ENCODE measurements at places on chromosomes 2 and 18. TPM values are rescaled to one million over a fixed set of nuclear protein-coding genes. Genes with fewer than 3 reads are reported as not detected.

SLC5A6 gene
- total RNA-seq = 70.7 TPM

IL36G gene
- total RNA-seq = not detected

PREPL gene
- total RNA-seq = 29.7 TPM

ITGB6 gene
- not detected for total RNA-seq

ASTL gene
- 1.3 TPM for total RNA-seq

PLB1 gene
- 1.8 TPM for total RNA-seq

ZSWIM2 gene
- total RNA-seq = not detected

GRCh38 chr2:227804975-227805374 lies 8.7 kb upstream of the CCL20 start:
- peaks cover 5% of the 10 kb centered on the region for H3K4me1 ChIP-seq
- H3K27me3 ChIP-seq = no peaks in the 10 kb centered on the region
- no peak overlapping the region for H3K27ac ChIP-seq
- no peak overlapping the region for H3K4me3 ChIP-seq
- H3K36me3 ChIP-seq = no peaks in the 10 kb centered on the region
- DNase-seq = no peak

GRCh38 chr2:114548151-114548550 lies 105.7 kb downstream of the DPP10 start:
- H3K27ac ChIP-seq = no peak overlapping the region
- no peaks in the 10 kb centered on the region for H3K36me3 ChIP-seq
- no peak overlapping the region for H3K4me3 ChIP-seq

GRCh38 chr18:49846361-49846662 lies 33.0 kb upstream of the ACAA2 start:
- DNase-seq = no peak
- no peaks in the 10 kb centered on the region for H3K36me3 ChIP-seq
- no peak overlapping the region for H3K4me3 ChIP-seq
- no peaks in the 10 kb centered on the region for H3K4me1 ChIP-seq

DNA sequence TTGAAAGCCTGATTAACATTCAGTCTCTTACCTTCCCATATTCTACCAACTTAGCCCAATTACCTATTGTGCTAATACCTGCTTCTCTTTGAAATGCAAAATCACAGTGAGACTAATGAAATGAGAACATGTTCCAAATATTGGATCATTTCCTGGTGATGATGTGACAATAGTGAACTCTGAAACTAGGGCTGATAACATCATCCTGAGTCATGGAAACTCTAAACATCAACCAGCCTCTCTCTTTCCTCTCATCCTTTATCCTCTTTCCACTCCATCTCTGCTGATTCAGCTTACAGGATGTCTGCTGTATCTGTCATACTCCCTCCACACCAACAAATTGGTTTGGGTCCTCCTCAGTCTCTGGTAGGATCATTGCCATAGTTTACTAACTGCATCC lies 98.8 kb upstream of the NCKAP5 start:
- H3K4me1 ChIP-seq = no peaks in the 10 kb centered on the region
- no peak for DNase-seq
- no peak overlapping the region for H3K27ac ChIP-seq
- no peaks in the 10 kb centered on the region for H3K36me3 ChIP-seq

DNA sequence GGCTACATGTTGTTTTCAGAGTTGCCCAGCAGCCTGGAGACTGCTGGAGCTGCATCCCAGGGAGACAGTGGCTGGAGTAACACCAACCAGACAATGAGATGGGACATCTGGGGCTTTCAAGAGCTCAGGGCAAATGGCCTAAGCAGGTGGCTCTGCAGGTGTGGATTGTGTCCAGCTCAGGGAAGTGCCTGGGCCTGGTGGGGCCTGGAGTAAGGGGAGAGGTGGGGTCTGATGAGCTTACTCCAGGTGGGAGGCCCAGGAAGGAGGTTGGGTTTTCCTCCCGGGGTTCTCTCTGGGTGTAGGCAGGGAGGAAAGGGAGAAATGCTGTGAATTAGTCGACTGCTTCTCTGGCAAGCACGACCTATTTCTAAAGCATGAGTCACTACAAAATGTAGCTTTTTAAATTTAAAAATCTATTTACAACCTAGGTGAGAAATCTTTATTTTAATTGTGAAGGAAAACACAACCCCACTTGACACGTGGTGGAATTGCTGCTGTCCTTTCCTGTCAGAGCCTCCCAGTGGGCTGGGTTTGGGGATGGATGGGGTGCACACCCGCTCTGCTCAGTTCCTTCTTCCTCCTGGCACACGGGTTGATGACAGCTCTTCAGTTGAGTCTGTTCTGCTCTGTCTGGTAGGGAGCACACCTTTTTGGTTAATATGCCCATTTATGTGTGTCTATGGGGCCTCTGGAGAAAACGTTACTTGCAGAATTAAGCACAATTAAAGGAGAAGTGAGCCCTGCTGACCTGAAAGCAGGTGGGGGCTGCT lies 81.6 kb downstream of the SH3RF3 start:
- peaks cover 60% of the 10 kb centered on the region for H3K27me3 ChIP-seq
- peak overlapping the region; percentile 2 for H3K27ac ChIP-seq
- H3K36me3 ChIP-seq = no peaks in the 10 kb centered on the region
- no peak overlapping the region for H3K4me3 ChIP-seq
- no peak for DNase-seq

DNA sequence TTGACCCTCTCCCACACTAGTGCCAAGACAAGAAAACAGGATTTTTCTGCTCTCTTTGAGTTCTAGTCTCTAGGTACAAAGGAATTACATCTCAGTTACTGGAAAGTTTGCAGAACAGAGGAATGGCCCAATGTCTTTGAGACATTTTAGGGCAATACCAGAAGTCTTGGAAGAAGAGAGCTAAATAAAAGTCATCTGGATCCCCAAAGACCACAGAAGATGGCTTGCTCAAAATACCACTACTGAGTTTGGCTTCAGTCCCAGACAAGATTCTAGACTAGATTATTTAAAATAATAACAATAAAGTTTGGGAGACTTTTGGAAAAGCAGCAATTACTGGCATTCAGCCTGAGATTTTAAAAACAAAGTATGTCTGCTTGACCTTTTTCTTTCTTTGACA lies 61.9 kb upstream of the HK2 start:
- H3K27ac ChIP-seq = no peak overlapping the region
- no peaks in the 10 kb centered on the region for H3K36me3 ChIP-seq
- peaks cover under 1% of the 10 kb centered on the region for H3K4me1 ChIP-seq
- no peaks in the 10 kb centered on the region for H3K27me3 ChIP-seq
- no peak overlapping the region for H3K4me3 ChIP-seq
- DNase-seq = no peak

DNA sequence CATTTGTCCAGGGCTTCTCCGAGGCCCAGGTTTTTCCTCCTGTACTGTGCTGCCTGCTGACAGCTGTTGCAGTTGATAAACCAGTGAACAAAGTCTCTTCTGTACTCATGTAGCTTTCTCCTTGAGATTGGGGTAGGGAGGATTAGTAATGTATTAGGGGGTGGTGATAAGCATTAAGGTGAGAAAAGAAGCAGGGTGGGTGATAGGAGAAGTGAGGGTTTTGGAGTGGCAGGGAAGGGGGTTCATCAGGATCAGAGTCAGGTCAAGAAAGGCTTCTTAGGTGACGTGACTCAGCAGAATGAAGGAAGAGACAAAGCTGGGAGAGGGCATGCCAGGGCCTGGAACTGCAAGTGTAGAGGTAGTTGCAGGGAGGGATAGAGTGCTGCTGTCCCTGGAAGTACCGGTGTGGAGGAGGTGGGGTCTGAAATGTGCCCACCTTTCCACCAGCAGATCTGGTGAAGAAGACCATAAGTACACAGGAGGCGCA lies 48.7 kb downstream of the PKP4 start:
- H3K27ac ChIP-seq = no peak overlapping the region
- H3K36me3 ChIP-seq = no peaks in the 10 kb centered on the region
- H3K27me3 ChIP-seq = no peaks in the 10 kb centered on the region
- peaks cover 11% of the 10 kb centered on the region for H3K4me1 ChIP-seq
- no peak overlapping the region for H3K4me3 ChIP-seq

DNA sequence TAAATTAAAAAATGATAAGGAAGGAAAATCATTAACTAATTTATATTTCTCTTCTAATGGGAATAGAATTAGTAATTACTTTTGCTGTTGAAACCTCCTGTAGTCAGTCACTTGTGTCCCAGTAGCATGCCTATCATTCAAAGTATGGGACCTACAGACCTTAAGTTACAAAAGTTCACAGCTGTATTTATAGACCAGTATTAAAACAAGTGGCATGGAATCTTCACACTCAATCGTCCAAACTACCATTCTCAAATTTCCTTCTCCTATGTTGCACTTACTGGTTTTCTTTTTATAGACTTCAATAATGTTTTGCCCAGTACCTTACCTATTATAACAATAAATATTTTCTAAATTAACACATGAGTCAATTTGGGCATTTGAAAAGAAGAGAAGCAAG lies 639.9 kb downstream of the ERBB4 start:
- DNase-seq = no peak
- no peaks in the 10 kb centered on the region for H3K27me3 ChIP-seq
- H3K4me3 ChIP-seq = no peak overlapping the region
- H3K4me1 ChIP-seq = no peaks in the 10 kb centered on the region

DNA sequence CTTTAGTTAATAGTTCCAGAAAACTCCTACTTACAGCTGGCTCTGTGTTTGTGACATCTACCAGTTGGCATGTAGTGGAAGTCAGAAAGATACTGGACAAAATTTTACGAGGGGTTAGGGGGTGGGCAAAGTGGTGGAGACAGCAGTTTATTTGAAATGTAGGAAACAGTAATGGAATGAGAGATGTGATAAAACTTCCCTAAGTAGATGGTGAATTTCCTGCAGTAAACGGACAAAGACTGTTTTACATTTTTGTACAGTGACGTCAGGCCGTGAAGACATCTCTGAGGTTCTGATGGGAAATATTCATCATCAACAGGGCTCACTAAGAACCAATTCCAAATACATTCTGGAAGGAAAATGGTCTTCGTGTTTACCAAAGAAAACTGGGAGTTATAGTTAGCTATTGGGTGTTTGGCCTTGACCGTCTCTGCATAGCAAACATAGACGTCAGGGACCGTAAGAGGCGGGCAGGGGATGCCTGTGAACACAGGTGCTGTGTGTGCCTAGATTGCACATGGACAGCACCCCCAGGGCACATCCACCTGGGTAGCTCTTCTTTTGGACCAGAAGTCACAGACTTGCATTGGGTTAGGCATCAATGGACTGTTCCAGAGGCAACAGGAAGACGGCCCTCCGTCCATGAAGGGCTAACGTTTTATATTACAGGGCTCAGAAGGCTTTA lies 131.5 kb downstream of the ZNF516 start:
- DNase-seq = no peak
- H3K4me3 ChIP-seq = no peak overlapping the region
- H3K27ac ChIP-seq = no peak overlapping the region
- H3K4me1 ChIP-seq = peaks cover 10% of the 10 kb centered on the region
- H3K36me3 ChIP-seq = no peaks in the 10 kb centered on the region

DNA sequence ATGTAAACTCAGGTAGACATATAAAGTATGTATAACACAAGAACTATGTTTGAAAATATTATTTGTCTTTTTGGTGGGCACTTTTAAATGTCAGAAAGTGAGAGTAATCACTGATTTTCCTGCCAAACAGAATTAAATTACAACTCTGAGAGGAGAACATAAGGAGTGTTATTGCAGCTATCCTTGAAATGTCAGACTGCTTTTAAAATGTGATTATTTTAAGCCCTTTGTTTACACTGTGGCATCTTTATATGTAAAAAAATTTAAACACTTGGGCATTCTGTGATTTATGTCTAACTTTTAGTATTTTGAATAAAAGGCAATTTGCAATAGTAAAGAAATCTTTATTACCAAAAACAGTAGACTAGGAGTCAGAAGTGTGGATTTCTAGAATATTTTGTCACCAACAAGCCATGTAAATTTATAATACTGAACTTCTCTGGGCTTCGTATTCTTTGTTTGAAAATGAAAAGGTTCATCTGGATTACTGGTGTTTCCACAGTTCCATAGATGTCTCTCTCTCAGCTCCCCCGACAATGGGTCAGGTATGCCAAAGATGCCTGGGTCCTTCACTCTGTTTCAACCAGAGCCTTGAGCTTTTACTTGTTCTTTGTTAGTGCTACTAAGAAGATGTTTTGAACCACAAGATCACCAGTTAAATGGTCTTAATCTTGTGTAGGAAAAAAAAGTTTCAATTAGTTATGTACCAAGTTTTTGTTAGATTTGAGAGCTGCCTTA lies 38.8 kb downstream of the GULP1 start:
- no peaks in the 10 kb centered on the region for H3K4me1 ChIP-seq
- no peaks in the 10 kb centered on the region for H3K36me3 ChIP-seq
- no peaks in the 10 kb centered on the region for H3K27me3 ChIP-seq
- no peak overlapping the region for H3K4me3 ChIP-seq
- H3K27ac ChIP-seq = no peak overlapping the region
- no peak for DNase-seq

DNA sequence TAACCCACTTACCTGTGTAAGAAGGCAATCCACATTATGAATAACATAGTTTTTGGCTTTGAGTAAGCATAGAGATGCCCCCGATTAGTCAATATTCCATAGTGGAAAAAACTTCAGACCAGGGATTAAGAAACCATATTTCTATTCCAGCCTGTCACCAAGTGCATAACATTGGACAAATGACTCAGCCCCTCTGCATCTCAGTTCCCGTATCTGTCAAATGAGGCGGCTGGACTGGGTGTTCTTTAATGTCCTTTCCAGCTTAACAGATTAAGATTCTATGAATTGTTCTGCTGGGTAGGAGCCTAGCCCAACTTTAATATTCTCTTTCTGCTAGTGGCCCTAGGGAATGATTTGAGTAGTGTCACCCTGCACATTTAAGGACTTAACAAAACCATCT lies 11.8 kb upstream of the FTCDNL1 start:
- no peak overlapping the region for H3K4me3 ChIP-seq
- no peak for DNase-seq
- no peaks in the 10 kb centered on the region for H3K36me3 ChIP-seq
- no peaks in the 10 kb centered on the region for H3K4me1 ChIP-seq
- H3K27me3 ChIP-seq = peaks cover 41% of the 10 kb centered on the region

DNA sequence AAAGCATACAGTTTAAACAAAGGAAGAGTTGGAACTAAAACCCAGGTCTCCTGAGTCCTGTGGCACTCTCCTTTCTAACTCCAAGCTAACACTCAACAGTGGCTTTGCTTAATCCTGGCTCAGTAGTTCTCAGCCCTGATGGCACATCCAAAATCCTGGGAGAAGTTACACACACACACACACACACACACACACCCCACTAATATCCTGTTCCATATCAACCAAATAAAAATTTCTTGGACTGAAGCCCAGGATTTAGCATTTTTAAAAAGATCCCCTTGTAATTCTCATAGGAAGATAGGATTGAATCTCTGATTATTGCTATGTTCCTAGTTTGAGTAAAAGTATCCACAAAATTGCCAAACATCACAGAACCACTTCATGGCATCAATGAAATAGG lies 136.1 kb upstream of the RIOK3 start:
- peaks cover 9% of the 10 kb centered on the region for H3K36me3 ChIP-seq
- no peak overlapping the region for H3K4me3 ChIP-seq
- peaks cover 48% of the 10 kb centered on the region for H3K4me1 ChIP-seq
- no peak for DNase-seq

DNA sequence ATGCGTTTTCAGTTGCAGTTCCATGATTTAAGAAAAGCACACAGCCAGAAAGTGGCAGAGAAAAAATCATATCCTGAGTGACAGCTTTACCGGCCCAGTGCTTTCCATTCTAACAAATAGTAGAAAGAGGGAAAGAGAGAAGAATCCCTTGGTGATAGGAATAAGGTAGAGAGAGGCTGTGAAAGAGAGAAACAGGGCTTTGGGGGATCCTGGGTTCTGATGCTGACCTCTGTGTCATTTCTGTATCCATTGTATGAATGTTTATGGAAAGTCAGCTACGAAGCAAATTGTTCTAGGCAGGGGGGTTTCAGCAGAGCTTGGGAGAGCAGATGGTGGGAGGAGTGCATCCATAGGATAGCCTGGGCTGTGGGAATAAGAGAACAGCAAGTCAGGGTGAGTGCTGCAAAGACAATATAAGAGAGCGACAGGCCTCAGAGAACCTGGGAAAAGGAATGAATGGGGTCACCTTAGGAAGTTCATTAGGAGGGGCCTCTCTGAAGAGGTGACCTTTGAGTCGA lies 203.4 kb upstream of the TNP1 start:
- H3K36me3 ChIP-seq = no peaks in the 10 kb centered on the region
- DNase-seq = no peak
- H3K27ac ChIP-seq = no peak overlapping the region
- H3K4me3 ChIP-seq = no peak overlapping the region
